ENCODE measurements at places on chromosomes 4 and X.

DNA sequence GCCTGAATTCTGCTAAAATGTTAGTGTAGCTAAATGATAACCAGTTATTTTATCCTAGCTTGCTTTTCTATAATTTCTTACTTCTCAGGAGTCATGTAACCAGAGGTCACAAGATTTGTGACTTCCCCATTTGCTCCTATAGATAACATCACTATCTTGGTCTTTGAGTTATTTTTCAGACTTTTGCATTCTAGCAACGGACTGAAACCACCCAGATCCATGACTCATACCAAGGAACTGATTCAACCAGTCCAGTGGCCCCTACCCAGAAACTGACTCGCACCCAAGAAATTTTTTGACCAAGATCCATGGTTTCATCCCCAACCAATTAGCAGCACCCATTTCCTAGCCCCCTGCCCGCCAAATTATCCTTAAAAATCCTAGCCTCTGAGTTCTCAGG lies 50.0 kb downstream of the IQCM start:
- no peak for DNase-seq

DNA sequence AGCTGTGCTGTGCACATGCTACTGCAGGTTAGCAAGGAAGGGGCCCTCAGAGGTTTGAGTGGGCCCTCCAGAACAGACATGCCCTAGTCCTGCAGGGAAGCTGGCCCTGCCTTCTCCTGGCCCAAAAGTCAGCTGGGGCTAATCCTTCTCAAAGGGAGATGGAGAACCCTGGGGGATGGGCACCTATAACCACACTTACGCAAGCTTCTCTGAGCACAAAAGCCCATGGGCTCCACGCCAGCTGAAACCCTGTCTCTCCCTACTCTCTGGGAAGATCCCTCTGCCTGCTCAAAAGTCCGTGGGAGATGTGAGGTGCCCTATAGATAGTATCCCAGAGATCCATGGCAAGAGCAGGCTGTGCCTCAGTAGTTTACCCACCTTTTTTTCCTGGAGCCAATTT lies 58.9 kb upstream of the DKK2 start:
- no peak for DNase-seq

DNA sequence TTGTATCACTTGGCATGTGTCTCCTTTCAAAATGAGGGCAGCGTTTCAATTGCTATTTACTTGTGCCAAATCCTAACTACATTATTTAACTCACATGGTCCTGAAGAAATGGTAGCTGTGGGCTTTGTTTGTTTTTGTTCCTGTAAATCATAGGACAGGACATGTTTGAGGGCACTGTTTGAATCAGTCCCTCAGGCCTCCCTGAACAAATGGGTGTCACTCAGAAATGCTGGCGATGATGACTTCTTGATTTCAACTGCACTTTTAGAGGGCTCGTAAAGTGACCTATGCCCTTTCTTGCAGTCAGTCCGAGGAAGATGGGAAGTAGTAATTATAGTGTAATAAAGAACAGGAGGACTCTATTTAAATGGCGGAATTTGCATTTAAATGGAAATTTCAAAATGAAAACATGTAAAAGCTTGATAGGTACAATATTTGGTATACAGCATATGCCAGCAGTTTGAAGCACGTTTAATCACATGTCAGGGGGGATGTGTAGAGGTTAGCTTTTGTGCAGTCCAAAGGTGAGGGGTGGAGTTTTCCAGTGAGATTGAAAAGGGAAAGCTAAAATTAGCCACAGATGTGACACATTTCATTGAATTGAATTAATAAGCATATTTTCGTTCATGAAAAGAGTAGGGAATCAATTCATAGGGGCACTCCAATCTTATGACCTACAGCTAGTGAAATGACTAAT lies 1958.7 kb upstream of the IGFBP7 start:
- DNase-seq: no peak

- DNase-seq: no peak
Observed at GRCh38 chr4:114870987-114871386, 242.4 kb downstream of the NDST4 start.

DNA sequence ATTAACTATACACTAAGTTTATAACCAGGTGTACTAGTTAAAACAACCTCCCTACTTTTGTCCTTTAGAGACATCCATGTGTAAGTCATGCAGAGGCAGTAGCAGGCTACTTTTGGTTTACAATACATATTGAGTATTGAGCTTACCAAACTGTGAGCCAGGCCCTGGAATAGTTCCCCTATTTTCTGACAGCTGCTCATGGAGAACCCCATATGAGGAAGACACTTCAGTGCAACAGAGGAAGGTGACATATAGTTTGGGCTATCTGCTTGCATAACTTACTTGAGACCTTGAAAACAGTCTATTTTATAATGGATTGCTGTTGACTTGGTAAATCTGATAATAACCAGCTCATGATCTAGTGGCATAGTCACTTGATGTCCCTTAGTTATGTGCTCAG lies 190.5 kb downstream of the SH3BGRL start:
- no peak for DNase-seq

DNA sequence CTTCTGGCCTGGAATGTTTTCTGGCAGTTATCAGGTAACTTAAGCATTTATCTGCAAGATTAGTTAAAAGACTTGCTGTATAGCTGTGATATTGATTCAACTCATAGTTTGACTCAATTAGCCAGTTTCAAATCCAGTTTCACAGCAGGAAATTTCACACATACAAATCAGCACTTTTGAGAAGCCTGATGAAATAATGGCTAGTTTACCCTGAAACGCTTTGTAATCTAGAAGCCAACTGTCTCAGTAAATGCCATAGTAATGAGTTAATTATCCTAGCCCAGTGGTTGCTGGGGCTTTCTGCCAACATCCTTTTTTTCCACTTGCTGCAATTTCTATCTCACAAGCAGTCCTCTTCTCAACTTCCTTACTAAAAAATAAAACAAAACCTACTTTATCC lies 53.1 kb downstream of the ARHGEF38 start:
- DNase-seq: no peak

DNA sequence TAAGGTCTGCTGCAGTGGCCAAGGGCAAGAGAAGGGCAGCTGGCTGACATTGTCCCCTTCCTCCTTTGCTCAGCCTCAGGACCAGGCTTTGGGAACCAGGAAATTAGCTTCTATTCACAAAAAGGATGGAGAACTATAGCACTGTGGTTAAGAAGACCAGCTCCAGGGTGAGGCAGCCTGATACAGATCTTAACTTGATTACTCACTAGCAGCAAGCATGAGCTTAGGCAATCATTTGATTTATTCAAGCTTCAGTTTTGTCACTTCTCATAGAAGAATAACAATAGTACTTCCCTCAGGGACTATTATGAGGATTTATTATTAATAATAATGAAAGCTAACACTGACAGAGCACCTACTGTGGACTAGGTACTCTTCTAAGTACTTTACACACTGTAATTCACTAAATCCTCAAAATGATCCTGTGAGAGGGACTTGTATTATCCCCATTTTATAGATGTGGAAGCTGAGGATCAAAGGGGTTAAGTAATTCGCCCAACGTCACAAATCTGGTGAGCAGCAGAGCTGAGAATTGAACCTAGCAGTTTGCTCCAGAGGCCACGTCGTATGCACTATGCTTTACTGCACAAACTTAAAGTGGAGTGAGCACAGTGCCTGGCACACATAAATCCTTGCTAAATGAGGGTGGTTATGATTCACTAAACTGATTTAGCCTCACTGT lies 130.4 kb upstream of the PAK3 start:
- no peak for DNase-seq

- DNase-seq: no peak
Observed at GRCh38 chrX:20091499-20091898, 25.2 kb downstream of the MAP7D2 start.

GRCh38 chr4:26609391-26609790 lies 25.5 kb downstream of the TBC1D19 start:
- DNase-seq: no peak

DNA sequence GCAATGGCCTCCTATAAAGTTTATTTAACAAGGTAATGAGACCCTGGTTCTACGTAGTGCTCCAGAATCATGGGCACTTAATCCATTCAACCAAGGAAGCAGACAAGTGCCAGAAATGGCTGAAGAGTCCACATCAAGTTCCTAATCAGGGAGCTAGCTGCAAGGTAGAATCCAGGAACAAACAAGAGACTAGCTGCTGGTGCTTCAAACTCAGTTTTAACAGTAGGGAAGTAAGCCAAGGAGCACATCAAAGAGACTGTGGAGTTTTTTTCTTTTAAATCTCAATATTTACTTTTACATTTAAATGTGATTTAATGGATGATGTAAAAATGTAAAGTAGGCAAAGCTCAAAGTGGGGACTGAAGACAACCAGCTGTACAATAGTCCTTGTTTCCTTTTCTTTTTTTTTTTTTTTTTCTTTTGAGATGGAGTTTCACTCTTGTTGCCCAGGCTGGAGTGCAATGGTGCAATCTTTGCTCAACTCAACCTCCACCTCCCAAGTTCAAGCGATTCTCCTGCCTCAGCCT lies 630.4 kb downstream of the CCSER1 start:
- DNase-seq: no peak

GRCh38 chr4:80446248-80446647 lies 110.7 kb downstream of the CFAP299 start:
- no peak for DNase-seq

- no peak for DNase-seq
Observed at GRCh38 chrX:138885886-138886285, 174.4 kb upstream of the FGF13 start.

- no peak for DNase-seq
Observed at GRCh38 chr4:86283371-86283770, 76.5 kb downstream of the MAPK10 start.
